ENCODE measurements at places on chromosomes 7 and 10.

DNA sequence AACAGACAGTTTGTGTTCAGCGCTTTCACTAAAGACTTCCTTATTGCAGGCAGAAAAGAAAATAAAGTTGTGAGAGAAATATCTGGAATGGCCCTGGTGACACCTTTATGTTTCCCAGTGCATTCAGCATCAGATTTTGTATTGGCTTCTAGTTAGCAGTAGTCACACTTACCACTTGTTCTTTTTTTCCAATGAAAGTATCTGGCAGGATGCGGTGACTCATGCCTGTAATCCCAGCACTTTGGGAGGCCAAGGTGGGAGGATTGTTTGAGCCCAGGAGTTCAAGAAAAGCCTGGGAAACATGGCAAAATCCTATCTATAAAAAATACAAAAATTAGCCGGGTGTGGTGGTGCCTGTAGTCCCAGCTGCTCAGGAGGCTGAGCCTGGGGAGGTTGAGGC is 649.6 kb downstream of the LRMDA start:
- no peak for DNase-seq

- DNase-seq: no peak
Measured at GRCh38 chr10:109956454-109957091, 33.3 kb upstream of the XPNPEP1 start.

DNA sequence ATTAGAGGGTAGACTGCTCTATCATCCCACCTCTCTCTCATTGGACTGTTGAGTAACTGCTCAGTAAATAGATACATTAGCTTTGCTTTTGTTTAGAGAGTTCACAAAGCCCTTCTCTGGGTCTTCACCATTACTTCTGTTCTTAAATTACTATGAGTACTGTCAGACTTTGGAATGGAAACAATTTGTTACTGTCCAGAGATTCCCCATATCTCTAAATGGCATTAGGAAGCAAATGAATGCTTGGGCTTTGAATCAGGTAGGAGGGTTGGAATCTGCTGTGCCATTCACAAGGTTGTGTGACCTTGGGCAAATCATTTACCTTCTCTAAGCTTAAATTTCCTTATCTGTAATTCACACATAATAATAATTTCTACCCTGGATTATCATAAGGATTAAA is 541.0 kb upstream of the FZD8 start:
- no peak for DNase-seq

DNA sequence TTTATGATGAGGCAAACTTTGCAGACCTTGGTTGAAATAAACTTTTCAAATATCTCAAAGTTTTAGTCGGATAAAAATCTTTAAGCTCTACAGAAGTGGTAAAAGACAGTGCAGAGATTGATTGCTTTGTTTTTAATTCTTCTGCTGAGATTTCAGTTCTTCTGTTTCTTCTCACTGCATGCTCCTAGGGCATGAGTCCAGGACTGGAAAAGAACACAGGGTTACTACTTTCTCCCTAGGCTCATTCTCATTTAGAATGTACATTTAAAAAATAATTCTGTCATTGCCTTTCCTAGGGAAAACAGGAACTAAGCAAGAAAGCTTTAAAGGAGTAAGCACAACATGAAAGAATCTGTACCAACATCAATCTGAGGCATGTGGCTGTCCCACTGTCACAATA is 256.7 kb upstream of the DGKB start:
- DNase-seq: no peak

- DNase-seq: no peak
Measured at GRCh38 chr10:78286186-78286585, 252.5 kb downstream of the RPS24 start.

- no peak for DNase-seq
Measured at GRCh38 chr7:38492010-38492409, 139.2 kb downstream of the AMPH start.

- peak; percentile 39 for DNase-seq
Measured at GRCh38 chr10:79023240-79024162, 45.3 kb upstream of the ZMIZ1 start.

DNA sequence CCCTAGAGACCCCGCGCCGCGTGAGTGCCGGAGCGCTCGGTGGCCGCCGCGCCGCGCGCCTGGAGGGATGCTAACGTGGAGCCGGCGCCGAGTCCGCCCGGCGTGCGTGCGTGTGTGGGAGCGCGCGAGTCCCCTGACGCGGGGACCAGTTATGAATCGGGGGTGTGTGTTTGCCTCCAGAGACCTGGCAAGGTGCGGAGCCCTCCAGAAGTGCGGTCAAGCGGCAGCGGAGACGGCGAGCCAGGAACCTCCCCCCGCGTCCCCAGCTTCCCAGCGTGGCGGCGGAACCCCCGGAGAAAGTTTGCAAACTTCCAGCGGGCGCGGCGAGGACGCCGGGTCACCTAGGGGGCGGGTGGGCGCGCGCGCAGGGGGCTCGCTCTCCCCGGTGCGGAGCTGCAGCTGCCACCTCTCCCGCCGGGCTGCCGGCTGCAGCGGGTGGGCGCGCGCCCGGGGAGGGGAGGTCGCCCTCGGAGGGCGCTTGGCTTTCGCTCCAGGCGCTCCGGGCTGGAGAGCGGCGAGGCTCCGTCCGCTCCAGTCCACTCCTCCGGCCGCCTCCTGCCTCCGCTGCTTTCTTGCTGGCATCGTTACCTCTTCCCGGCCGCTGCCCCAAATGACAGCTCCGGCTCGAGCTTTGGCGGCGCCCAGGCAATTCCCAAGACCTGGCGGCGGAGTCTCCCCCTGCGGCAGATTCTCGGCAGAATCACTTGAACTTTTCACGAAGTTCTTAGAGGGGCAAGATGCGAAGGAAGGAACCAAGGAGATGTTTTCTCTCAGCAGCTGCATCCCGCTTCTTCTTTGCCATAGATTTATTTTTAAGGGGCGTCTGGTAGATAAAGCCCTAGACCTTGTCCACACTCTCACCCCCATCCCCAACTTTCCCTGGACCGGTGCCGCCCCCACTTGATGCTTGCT is 2.3 kb upstream of the CREB5 start:
- DNase-seq: peak; percentile 67

DNA sequence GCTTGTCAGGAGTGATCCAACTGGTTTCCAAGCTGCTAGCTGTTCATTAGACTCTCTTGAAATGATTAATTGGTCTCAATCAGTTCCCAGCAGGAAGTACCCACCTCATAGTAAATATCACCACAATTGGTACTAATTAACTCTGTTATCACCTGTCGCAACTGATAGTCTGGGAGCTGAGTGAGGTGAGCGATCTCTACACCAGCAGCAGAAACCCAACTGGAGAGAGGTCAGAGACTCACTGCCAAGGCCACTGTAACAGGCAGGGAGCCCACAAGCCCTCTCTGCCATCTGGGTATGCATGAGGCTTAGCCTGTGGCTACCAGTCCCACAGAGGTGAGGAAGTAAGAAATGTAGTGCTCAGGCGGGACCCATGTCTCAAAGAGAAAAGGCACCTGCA is 245.5 kb downstream of the DYNC1I1 start:
- DNase-seq: no peak

DNA sequence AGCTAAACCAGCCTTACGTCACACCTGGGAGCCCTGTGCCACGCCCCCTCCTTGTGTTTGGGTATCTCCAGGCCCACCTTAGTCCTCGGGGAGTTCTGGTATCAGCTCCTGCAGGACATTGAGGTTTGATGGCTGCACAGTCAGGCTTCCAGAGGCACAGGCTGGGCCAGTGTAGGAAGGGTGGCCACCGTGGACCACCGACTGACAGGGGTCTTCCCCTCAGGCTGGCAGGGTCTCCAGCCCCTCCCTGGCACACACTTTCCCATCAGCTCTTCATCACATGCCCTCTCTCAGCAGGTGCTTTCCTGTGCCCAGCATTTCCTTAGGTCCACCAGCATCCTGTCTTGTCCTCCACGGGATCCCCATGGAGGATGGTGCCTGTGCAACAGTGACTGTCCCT is 413.1 kb downstream of the TCERG1L start:
- no peak for DNase-seq

DNA sequence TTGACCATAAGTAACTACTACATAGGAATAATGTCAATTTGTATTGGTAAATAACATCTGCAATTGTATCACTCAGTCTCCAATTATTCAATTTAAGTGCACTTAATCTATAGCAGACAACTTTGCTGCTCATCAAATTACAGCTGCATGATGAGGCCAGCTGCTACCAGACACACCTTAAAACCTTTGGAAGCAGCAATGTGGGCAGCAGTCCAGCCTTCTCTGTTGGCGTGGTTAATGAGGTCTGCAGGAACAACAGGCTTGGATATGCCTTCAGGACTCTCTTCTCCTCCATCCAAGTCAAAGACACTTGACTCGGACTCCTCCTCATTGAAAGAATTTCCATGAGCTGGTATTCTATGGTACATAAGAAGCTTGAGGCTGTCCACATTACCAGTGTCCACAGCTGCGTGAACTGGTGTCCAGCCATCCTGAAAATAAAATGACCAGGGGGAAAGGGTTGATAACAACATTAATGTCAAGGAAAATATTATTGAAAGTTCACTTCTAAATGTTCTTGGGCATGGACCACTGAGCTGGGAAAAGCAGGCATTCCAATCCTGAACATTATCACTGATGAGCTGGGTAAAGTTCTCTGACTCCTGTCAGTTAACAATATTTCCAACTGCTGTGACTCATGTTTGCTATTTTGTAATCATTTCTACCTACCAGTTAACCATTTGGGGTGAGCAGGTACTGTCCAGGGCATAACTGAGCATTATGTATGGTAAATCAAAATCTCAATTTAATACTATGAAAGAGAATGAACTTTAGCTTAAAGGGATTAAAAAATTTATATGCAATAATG is 95.7 kb downstream of the CTTNBP2 start:
- DNase-seq: no peak

GRCh38 chr10:125340903-125341302 is 180.5 kb upstream of the CTBP2 start:
- DNase-seq: no peak

DNA sequence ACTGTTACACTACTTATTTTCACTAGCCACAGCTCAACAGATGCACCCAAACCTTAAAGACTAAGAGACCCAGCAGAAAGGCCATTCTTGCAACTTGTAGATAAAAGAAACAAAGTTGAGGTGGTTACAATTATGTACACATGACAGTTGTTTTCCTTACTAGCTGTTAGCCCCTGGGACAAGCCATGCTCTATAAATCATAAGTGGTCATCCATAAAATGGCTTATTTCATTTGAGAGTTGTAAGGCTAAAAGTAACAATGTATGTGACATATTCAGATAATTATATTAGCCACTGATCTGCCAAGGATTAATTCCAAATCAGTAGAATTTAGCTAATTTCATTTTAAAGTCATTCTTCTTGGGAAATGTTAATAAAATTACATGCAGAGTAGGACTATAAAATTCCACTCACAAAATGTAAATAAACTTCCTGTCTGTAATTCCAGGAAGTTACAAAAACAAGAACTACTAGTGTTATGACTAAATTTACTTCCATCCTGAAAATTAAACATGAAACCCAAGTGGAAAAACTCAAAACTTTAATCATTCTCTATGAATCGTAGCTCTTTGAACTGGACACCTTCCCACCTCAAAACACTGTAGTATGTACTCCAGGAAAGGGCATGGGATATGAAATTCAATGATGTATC is 13.3 kb downstream of the SLC37A3 start:
- no peak for DNase-seq

GRCh38 chr7:75739796-75740672 is 1.3 kb upstream of the HIP1 start:
- no peak for DNase-seq

- DNase-seq: peak; percentile 57
Measured at GRCh38 chr7:137081321-137082093, 213.1 kb downstream of the CHRM2 start.

DNA sequence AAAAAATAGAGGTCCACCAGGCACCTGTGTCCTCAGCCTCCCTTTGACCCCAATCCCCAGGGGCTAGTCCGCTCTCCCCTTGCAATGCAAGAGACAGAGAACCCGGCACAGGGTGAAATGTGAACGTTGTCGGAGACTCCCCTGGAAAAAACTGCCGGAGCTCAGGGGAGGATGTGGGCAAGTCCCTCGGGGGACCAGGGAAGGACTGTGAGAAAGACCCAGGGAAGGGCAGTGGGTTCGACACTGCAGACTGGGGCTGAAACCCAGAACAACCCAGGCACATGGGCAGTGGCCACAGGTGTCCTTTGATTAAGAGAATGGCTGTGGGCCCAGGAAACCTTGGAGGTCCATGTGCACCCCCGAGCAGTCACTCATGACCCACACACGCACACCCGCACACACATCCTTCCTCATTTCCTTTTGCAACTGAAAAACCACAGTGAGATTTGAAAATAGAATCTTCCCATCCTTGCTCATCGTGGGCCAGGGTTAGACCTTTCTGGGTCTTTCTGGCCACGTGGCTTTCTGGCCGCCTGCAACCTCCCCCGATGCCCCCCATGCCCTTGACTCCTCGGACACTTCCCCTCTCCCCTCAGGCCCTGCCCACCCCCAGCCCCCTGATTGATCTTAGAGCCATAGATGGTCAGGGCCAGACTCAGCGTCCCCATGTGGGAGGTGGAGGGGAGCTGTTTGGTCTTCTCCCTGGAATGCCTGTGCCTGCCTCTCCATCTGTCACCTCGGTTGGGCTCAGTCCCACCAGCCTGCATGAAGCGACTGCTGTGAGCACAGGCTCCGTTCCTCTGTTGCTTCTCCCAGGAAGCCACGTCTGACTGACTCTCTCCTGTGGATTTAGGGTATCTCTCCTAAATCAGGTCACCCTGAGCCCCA is 7.9 kb downstream of the LAT2 start:
- no peak for DNase-seq

DNA sequence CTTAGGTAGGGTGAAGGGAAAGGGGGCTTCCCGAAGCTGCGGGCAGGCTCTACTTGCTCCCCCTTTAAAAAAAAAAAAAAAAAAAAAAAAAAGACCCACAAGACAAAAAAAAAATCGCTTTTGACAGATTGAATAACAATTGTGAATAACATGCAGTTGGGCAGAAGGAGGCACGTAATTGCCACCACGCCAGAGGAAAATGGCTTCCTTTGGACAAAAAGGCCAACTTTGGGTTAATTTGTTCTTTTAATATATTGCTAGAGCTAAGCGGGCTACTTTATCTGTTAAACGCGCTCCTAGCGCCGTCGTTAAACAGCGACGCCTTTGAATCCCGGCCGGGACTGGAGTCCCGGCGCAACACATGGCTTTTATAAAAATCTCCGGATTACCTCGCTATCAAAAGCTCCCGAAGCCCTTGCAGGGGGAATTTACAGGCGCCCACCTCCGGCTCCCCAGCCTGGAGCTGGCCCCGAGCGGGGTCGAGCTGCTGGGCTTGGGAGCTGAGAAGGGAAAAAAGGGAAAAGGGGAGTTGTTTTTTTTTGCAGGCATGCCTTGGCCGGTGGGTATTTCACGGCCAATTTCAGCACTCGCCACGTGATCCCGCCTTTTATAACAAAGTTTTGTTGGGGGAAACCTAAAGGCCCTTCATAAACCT is 1.2 kb downstream of the HOXA11 start:
- peak; percentile 50 for DNase-seq

DNA sequence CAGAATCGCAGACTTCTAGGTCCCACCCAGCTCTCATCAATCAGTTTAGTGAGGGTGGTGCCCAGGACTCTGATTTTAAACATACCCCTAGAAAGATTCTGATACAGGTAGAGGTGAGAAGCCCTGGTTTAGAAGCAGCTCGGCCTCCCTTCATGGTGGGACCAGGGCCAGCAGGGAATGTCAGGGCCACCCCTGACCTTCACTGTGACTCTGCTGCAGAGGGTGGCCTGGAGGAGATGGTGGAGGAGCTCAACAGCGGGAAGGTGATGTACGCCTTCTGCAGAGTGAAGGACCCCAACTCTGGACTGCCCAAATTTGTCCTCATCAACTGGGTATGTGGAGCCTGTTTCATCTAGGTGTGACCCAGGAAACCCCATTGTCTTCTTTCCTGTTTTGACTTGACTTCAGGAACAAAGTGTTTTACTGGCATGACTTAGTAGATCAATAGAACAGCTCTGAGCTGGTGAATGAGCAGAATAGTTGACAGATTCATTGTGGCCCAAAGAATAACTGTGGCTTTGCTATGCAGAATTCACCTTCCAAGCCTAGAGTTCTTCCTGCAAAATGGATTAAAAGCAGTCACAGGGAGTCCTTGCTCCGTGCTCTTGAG is 7.2 kb downstream of the DBNL start:
- no peak for DNase-seq

Data from left hindlimb (tissue), 1 donor.